ENCODE measurements at places on chromosomes 6 and 20. TPM values are rescaled to one million over a fixed set of nuclear protein-coding genes. Genes with fewer than 3 reads are reported as not detected.

DNA sequence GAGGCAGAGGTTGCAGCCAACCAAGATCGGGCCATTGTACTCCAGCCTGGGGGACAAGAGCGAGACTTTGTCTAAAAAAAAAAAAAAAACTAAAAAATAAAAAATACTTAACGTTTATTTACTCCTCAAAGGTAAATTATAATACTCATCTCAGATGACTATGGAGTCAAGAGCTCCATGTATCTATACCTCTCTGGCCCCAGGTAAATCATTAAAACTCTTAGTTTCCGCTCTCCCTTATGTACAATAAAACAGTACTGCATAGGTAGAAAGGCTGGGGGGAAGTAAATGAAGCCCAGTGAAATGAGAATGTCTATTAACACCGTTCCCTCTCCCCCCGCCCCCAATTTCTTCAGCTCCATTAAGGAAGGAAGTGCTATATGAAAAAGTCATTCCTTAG, 1.2 kb downstream of the SRSF12 start:
- DNase-seq: no peak

DNA sequence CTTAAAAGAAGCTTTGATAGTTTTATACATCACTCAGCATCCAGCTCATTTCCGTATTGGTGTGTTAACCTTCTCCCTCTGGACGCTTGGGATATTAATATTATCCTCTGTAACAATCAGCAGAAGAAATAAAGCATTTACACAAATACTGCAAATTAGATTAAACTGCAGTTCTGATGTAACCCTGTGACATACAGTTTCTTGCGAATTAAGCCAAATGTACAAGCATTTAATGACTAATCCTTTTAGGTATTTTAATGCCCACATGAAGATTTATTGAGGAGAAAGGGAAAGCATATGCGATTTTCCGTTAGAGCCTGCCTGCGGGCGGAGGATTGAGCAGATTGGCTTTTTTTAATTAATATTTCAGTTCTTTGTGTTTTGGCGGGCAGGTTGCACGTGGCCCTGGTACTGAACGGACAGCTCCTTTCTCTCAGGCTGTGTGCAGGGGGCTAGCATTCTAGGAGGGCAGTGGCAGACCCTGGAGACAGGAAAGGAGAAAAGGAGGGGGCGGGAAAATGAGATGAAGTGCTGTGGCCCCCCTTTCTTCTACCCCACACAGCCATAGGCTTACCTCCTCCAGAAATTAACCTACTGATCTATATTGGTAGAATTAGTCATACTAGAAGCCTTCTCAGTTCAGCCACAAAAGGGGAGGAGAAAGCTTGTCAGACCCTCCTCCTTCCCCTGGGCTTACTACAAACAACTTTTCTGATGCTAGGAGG, 14.1 kb upstream of the TFAP2D start:
- no peak for DNase-seq

DNA sequence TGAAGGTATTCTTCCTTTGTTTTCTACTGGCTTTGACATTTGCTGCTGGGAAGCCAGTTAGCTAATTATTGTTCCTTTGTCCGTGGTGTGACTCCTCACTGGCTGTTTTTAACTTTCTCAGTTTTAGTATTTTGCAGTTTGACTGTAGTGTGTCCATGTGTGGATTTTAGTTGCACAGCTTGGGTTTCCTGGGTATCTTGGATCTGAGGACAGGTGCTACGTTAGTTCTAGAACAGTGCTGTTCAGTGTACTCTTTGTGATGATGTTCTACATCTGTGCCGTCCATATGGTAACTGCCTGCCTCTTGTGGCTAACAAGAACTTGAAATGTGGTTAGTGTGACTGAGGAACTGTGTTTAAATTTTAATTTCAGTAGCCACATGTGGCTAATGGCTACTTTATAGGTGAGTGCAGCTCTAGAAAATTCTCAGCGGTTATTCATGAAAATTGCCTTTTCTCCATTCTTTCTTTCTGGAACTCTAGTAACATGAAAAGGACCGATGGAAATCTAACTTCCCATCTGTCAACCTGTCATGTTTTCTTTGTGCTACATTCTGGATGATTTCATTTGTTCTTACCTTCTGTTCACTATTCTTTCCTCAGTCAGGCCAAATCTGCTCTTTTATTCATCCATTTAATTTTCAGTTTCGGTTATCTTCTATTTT, 7.4 kb downstream of the SNX9 start:
- DNase-seq: no peak

- DNase-seq: no peak
These were observed 557.4 kb upstream of the EYS start for GRCh38 chr6:66264376-66264775.

- no peak for DNase-seq
These were observed 7.5 kb upstream of the APCDD1L start for GRCh38 chr20:58522666-58523065.

NEU1 gene
- 37.3 TPM for polyA plus RNA-seq

GRCh38 chr6:34284563-34285447, 36.0 kb upstream of the SMIM29 start:
- DNase-seq: peak; percentile 73

- DNase-seq: no peak
These were observed 68.4 kb upstream of the PHIP start for GRCh38 chr6:79146421-79146820.

CST5 gene
- not detected for polyA plus RNA-seq

- no peak for DNase-seq
These were observed 12.9 kb upstream of the MYBL2 start for GRCh38 chr20:43653966-43654365.

DNA sequence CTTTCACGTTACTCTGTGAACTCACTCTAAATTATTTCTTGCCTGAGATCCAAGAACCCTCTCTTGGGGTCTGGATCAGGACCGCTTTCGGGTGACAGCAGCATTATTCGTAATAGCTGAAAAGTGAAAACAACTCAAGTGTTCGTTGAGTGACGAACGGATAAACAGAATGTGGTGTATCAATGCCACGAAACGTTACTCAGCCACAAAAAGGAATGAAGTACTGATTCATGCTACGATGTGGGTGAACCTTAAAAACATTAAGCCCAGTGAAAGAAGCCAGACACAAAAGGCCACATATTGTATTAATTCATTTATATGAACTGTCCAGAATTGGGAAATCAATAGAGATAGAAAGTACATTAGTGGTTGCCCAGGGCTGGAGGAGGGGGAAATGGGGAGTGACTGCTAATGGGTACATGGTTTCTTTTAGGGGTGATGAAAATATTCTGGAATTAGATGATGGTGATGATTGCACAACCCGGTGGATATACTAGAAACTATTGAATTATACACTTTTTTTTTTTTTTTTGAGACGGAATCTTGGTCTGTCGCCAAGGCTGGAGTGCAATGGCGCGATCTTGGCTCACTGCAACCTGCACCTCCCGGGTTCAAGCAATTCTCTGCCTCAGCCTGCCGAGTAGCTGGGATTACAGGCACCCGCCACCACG, 8.4 kb downstream of the PTGIS start:
- DNase-seq: no peak

- DNase-seq: peak; percentile 25
These were observed 184.2 kb downstream of the PHF3 start for GRCh38 chr6:63819831-63820230.

PIGT gene
- 145 TPM for polyA plus RNA-seq

DNA sequence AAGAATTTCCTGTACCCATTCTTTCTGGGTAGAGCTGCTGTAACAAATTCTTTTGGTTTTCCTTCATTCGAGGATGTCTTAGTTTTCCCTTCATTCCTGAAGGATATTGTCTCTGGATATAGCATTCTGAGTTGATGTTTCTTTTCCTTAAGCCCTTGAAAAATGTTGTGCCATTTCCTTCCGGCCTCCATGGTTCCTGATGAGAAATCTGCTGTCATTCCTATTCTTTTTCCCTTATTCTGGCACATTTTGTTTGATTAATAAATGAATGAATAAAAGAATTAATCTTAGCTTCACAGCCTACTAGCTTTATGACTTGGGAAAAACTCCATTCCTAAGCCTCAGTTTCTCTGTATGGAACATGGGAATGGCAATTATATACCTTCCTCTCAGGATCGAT, 173.1 kb downstream of the EYA2 start:
- DNase-seq: peak; percentile 6

DNA sequence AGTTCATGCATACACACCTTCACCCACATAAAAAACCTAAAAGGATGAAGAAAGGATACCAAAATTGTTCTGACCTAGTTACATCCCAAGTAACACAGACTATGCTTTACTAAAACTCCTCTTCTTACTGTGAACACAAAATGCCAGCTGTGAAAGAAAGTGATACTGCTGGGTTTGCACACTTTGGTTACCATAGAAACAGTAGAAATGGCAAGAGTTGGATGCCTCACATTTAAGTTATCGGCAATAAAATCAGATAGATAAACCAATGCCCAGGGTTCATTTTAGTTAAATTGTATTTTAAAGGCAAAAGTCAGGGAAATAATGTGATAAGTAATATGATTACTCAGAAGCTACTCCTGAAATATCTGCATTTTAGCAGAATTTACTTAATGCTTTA, 161.9 kb downstream of the CDK19 start:
- no peak for DNase-seq

DNA sequence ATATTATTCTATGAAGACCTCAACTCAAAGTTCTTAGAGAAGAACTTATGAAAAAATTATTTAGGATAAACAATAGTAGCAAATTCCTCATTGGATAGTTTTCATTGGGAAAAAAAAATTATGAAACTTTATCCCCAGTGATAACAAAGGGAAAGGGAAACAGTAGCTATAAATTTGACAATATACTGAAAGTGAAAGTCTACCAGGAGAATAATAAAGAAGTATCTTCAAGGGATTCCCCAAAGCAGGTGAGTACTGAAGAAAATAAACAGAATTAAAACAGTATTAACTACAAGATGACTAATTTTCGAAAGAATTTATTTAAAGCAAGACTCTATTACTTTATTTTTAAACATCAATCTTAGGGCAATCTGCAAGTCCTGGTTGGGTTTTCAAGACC, 56.4 kb downstream of the REPS1 start:
- DNase-seq: no peak

DNA sequence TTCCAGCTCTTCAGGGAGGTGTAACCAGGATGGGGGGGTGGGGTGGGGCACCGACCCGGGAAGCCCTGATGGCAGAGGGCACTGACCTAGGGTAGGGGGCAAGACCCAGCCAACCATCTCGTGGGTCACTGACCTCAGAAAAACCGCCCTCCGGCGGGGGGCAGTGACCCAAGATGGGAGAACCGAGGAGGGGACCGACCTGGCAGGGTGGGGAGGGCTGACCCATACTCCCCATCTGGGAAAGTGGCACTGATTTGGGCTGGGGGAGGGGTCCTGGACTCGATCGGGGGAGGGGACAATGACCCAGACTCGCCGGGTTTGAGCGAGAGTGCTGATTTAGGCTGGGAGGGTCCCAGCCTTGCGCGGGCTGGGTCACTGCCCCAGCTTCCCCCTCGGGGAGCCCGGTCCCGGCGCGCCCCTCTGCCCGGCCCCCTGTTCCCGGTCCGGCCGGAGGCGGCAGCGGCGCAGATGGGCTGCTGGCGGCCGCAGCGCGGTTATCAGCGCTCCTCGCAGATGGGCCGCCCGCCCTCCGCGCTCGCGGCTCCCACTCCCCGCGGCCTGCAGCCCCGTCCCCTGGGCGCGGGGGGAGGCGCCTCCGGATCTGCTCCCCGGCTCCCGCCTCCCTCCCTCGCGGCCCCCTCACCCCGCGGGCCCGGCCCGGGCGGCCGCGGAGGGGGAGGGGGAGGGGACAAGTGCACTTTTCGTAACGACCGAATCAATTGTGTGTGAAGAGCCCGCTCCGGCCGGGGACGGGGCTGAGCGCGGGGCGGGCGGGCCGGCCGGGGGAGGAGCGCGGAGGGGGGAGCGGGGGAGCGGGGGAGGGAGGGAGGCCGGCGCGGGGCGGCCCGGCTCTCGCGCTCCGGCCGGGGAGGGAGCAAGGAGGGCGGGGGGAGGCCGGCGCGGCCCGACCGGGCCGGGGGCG, 2.2 kb downstream of the NOL4L start:
- DNase-seq: no peak
